ENCODE measurements at places on chromosomes 12 and 14. TPM values are rescaled to one million over a fixed set of nuclear protein-coding genes. Genes with fewer than 3 reads are reported as not detected.

Gene OR6C70
- not detected for total RNA-seq

Gene FGF23
- not detected for total RNA-seq

Gene NPFF
- not detected for total RNA-seq

Gene GYS2
- total RNA-seq, result not detected

Gene RFX4
- not detected for total RNA-seq

Gene CEP290
- total RNA-seq, result 8.8 TPM

Gene SIX6
- not detected for total RNA-seq

Gene NR1H4
- total RNA-seq, result not detected

Gene KRT77
- not detected for total RNA-seq

Gene RNU4-1
- under 0.01 TPM for total RNA-seq

Gene OTOGL
- not detected for total RNA-seq

Gene CCDC184
- 0.12 TPM for total RNA-seq

Gene CPNE6
- not detected for total RNA-seq

Gene MYL2
- total RNA-seq, result not detected

Gene ITGB7
- total RNA-seq, result 0.46 TPM

Gene NACA
- total RNA-seq, result 1,115 TPM

Gene JAG2
- total RNA-seq, result 5.7 TPM

Gene KRT72
- total RNA-seq, result not detected

Gene TMEM117
- total RNA-seq, result 3.8 TPM

Gene CPM
- 35.0 TPM for total RNA-seq

Gene CDKN3
- 64.5 TPM for total RNA-seq

Gene LMO3
- not detected for total RNA-seq

Gene BEGAIN
- total RNA-seq, result 0.51 TPM

Gene ASPG
- not detected for total RNA-seq

Gene DIO2
- total RNA-seq, result not detected

Gene DRAM1
- 16.1 TPM for total RNA-seq

Gene PIWIL1
- not detected for total RNA-seq

Gene SMAGP
- total RNA-seq, result 29.3 TPM

Gene VTI1B
- 46.2 TPM for total RNA-seq

Gene TGM1
- 0.63 TPM for total RNA-seq
